ENCODE measurements at places on chromosomes 1 and 21. TPM values are rescaled to one million over a fixed set of nuclear protein-coding genes. Genes with fewer than 3 reads are reported as not detected.

The PPIAL4G gene
- not detected for total RNA-seq

The OR10J1 gene
- not detected for total RNA-seq

The TNFRSF9 gene
- 2.3 TPM for total RNA-seq

The CPT2 gene
- total RNA-seq, result 16.6 TPM

The GBP1 gene
- total RNA-seq, result 52.3 TPM

The AMY1C gene
- total RNA-seq, result not detected

The PLPP3 gene
- total RNA-seq, result 61.8 TPM

The CA14 gene
- total RNA-seq, result 3.8 TPM

The POU3F1 gene
- 0.16 TPM for total RNA-seq

The SCNM1 gene
- total RNA-seq, result 37.1 TPM

The OPTC gene
- total RNA-seq, result not detected

The PLA2G2A gene
- 5.0 TPM for total RNA-seq

Measured in mesothelial cell of epicardium (in vitro differentiated cells).